Hematopoietic multipotent progenitor cell treated with erythropoietin and hydrocortisone succinate and interleukin-3 and kit ligand, for 15 days (in vitro differentiated cells): ENCODE measurements at places on chromosomes 3 and 15.
A peak's percentile ranks its signal among the peaks of the same experiment; 100 is the strongest.

GRCh38 chr3:10223676-10224639, 24.3 kb upstream of the TATDN2 start:
- DNase-seq: no peak

- peak; percentile 6 for DNase-seq
Observed at GRCh38 chr3:87900061-87900460, 158.7 kb downstream of the CGGBP1 start.

DNA sequence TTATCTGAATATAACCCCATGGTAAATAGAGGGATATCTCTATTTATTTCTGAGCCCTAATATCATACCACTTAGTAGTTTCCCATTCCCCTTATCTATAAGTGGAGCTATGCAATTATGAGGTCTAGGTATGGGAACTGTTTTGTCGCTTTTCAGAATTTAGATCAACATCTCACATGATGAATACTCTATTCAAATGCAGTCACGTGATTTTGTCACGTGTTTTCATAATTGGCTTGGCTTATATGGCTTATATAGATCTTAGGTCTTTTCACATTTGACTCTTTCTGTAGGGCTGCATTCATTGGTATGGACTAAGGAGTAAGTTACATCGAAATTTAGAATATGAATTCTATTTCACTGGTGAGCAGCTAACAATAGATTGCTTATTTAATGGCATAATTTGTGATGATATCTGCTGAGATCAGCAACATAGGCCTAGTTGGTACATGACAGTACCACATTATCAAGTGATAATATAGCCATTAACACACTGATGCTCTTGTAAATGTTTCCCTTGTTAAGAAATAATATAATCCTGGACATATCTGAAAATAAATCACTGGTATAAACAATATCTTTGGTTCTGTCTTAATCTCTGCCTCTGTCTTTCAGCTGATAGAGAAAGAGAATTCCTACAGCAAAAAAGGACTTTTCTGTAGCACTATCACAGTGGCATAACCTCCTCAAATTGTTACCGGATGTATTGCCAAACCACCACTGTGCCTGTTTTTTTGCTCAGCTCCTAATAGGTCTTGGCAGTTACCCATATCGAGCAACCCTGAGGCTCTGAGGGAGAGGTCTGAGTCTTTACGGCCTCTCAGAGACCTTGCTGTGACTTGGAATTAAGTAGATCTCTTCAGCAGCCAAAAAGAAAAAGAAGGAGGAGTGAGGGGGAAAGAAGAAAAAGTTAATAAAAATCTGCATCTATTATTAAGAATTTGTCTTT, 357.1 kb downstream of the ZPLD1 start:
- no peak for DNase-seq

DNA sequence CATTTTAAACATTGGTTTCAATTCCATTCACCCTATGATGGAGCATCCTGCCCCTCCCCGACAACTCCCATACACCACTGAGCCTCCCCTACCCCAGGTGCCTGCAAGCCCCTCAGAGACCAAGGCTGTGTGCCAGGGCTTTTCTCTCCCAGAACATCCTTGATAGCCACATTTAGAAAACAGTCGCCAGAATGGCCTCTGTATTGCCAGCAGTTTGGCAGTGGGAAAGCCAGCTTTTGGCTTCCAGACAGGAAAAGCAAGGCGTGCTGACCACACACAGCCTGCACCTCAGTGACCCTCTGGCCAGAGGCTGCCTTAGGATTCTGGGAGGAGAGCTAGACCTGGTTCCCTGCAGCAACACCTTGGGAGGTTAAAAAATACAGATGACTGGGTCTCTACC, 18.2 kb upstream of the HRH1 start:
- no peak for DNase-seq

DNA sequence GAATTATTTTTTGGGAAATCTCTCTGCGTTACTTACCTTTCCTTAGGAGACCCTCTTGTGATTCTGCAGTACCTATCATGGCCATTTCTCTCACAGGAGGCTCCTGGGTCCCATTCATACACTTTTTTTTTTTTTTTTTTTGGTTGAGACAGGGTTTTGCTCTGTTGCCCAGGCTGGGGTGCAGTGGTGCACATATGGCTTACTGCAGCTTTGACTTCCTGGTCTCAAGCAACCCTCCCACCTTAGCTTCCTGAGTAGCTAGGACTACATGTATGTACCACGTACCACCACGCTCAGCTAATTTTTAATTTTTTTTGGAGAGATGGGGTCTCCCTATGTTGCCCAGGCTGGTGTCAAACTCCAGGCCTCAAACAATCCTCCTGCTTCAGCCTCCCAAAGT, 36.1 kb downstream of the TRAK1 start:
- DNase-seq: no peak

DNA sequence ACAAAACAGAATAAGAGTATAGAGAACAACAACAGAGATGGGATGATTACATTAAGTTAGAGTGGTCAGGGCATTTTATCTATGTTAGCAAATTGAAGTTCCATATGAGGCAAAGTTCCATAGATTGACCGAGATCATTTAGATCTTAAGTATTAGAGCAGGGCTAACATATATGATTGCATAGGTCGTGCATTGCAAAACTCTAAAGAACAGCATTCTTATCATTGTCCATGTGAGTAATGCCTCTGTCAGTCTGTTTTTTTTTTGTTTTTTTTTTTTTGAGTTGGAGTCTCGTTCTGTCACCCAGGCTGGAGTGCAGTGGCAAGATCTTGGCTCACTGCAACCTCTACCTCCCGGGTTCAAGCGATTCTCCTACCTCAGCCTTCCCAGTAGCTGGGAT, 341.7 kb upstream of the KCNH8 start:
- DNase-seq: no peak

GRCh38 chr15:93319121-93319814, 230.3 kb upstream of the RGMA start:
- DNase-seq: no peak

DNA sequence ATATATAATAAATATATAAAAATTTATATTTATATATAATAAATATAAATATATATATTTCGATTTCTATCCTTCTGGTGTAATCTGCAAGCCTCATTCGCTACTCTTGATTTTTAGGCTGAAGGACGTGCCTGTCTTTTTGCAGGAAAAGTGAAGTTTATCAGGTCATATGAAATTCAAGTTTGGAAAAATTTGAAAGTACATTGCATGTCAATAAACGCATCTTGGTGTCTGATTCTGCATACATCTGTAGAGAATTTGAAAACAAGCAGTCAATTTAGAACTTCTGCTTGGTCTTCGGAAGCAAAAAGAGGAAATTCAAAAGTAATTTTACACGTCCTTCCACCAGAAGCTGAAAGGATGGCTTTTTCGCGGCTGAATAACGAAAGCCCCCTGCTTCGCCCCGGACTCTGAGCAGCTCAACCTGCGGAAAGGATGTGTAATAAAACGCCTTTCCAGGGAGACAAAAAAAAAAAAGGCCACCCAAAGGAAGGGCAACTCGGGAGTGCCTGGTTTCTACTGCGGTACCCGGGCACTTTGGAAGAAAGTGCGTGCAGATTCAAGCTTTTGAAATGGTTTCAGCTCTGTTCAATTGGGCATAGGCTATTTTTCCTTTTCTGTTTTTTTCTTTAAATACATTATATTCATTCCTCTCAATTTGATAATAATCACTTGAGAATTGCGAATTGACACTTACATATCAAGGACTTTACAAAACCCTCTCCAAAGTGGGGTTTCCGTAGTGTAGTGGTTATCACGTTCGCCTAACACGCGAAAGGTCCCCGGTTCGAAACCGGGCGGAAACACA, 1.5 kb upstream of the MYNN start:
- DNase-seq: peak; percentile 90

DNA sequence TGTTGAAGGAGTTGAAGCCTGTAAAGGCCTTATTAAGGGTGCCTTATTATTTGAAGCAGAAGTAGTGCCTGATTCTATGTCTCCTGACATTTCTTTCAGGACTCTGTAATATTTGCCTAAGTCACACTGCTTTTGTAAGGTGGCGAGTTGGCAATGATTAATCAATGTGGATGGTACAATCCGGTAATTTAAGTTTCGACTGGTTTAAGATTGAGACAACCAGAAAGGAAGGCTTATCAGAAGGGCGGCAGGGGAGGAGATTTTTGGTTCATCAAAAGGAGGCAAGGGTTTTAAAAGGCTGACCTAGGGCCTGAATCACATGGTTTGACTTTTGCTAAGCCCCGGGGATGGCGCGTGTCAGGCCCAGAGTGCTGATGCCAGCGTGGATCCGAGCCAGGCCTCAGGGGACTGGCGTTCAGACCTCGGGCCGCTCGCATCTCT, 830 bp upstream of the RNF13 start:
- no peak for DNase-seq

GRCh38 chr15:64355348-64355943, 527 bp downstream of the CSNK1G1 start:
- DNase-seq: no peak

- DNase-seq: no peak
Observed at GRCh38 chr3:99317201-99317600, 321.2 kb upstream of the COL8A1 start.

DNA sequence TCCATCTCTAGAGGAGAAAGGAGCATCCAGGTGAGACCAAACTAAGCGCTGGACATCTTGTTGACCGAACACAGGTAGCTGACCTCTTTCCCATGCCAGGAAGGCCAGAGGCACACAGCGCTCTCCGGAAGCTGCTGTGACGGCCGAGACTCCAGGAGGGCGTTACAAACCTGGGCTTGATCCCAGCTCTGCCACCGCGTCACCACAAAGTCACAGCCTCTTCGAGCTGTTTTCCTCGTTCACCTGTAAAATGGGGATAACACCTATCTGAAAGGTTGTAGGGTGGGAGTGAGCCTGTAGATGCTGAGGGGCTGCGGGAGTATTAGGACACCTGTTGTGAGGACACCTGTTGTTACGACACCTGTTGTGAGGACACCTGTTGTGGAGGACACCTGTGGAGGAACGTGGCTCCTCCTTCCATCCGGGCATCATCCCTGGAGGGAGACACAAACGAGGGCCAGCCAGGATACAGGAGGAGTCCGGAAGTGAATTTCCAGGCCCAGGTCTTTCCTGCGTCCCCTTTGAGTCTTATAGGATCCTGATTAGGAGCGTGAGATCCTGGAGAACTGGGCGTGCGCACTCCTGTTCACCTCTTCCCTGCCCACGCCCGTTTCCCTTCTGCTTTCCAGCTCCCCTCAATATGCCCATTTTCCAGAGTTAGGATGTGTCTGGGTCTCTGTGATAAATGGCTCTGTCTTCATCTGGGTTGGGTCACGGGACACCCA, 2.3 kb upstream of the MUC4 start:
- no peak for DNase-seq

DNA sequence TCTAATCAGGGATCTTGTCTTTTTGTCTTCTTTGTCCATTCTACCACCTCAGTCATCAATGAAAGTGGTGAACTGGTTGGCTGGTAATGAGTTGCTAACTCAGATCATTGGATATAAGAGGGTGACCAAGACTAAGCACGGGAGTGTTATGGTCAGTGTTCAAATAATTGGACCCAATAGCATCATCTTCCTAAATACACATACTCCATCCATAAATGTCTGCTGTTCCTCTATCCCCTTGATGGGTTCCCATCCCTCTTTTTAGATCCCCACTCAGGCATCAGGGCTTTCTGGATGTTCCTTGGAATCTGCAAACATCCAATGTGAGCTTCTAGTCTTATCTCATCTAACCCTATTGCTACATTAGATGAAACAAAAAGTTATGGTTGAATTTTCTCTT, 3.5 kb downstream of the SEMA5B start:
- DNase-seq: no peak

DNA sequence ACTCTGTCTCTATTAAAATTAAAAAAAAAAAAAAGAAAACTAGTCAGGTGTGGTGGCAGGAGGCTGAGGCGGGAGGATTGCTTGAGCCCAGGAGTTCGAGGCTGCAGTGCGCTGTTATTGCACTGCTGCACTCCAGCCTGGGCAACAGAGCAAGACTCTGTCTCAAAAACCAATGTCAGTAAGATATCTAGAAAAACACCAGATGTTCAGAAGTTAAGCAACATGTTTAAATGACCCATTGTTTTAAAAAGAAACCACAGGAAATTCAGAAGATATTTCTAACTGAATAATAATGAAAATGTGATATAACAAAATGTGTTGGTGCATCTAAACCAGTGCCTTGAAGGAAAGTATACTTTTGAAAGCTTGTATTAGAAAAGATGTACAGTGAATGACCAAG, 203.4 kb upstream of the CGNL1 start:
- no peak for DNase-seq

- no peak for DNase-seq
Observed at GRCh38 chr3:189982321-189982945, 138.3 kb downstream of the P3H2 start.

DNA sequence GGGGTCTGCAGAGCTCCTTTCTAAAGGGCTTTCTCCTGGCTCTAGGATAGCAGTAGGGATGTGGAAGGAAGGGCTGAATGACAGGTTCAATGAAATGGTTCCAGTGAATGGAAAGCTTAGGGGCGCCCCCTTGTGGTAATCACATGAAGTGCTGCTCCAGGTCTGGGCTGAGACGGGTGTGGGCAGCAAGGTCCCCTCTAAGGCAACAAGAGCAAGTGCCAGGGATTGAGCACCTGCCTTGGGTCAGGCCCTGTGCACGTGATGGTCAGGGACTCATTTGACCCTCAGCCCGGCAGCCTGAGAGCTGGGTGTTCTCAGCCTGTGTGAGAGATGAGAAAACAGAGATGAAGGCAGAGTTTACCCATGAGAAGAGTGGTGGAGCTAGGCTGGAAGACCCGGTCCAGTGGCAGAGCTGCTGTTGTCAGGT, 12.1 kb upstream of the CX3CR1 start:
- peak; percentile 74 for DNase-seq

DNA sequence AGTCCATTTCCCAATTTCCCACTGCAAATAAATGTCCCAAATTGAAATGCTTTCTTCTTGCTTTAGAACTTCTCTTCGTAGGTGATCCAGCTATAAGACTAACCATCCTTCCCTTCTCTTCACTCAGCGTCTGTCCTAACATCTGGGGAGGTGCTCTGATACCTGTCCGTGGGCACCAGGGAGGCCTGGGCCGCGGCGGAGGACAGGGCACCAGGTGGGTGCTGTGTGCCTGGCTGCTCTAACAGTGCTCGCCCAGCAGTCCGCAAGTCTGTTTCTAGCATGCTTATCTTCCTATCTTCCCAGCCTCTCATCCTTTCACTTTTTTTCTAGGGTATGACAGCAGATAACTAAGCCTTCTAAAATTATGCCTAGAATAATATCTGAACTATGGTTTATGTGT, 37.3 kb downstream of the NKIRAS1 start:
- no peak for DNase-seq

GRCh38 chr3:151305775-151306151, 10.9 kb downstream of the GPR87 start:
- DNase-seq: no peak

- DNase-seq: no peak
Observed at GRCh38 chr3:120894316-120895057, 13.5 kb upstream of the STXBP5L start.

- no peak for DNase-seq
Observed at GRCh38 chr15:100544338-100544841, 15.6 kb upstream of the CERS3 start.

GRCh38 chr3:53725387-53725995, 120.7 kb downstream of the CHDH start:
- DNase-seq: no peak
